ENCODE measurements at places on chromosomes 12 and 14. TPM values are rescaled to one million over a fixed set of nuclear protein-coding genes. Genes with fewer than 3 reads are reported as not detected.

DNA sequence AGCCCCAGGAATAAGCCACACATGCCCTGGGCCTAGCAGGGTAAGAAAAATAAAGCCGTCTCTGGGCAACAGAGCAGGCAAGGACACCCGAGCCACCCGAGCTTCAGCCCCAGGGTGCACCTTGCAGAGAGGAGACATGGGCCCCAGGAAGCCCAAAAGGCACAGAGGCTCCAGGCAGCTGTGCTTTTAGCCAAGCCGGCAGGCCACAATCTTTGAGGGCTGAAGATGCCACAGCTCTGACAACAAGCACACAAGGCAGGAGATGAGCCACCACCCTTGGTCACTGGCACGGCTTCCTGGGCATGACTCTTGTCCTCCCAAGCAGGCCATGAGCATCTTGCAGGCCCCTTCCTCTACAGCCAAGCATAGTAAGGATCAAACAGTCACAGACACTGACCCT, 86.3 kb downstream of the ITPK1 start:
- ATAC-seq = no peak
- no peak overlapping the region for H3K27ac ChIP-seq
- H3K36me3 ChIP-seq = no peaks in the 10 kb centered on the region
- peaks cover 19% of the 10 kb centered on the region for H3K4me1 ChIP-seq
- no peak overlapping the region for H3K4me3 ChIP-seq

Gene TEAD4
- 3.1 TPM for total RNA-seq

Gene SLC22A17
- 3.0 TPM for total RNA-seq

DNA sequence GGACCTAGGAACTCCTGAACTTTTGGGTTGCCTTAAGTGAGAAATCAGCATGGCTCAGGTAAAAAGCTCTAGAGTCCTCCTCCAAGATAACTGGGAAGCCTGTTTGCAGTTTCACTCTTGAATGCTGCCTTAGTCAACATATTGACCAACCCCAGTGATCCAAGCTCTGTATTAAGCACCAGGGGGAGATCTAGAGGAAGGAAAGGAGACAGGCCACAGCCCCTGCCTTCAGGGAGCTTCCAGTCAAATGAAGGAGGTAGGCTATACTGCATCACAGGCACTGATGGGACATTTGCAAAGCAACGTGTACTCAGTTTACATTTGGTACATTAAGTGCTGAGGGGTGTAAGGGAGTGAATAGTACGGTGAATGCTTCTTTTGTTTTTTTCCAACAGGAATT, 1.2 kb upstream of the CSAD start:
- peak overlapping the region; percentile 95 for H3K4me3 ChIP-seq
- ATAC-seq = no peak
- peaks cover 31% of the 10 kb centered on the region for H3K4me1 ChIP-seq
- H3K36me3 ChIP-seq = peaks cover 64% of the 10 kb centered on the region

GRCh38 chr14:71113376-71113775, 206.1 kb downstream of the PCNX1 start:
- H3K27me3 ChIP-seq = no peaks in the 10 kb centered on the region
- peaks cover 1% of the 10 kb centered on the region for H3K4me1 ChIP-seq
- no peak for ATAC-seq

- H3K4me1 ChIP-seq = peaks cover 24% of the 10 kb centered on the region
- peak overlapping the region; percentile 66 for H3K27ac ChIP-seq
- H3K4me3 ChIP-seq = no peak overlapping the region
- ATAC-seq = no peak
- no peaks in the 10 kb centered on the region for H3K27me3 ChIP-seq
- peaks cover 52% of the 10 kb centered on the region for H3K36me3 ChIP-seq
Observed at GRCh38 chr12:95239216-95239615, 21.6 kb downstream of the VEZT start.

Gene TARBP2
- total RNA-seq = 21.7 TPM

GRCh38 chr14:78737601-78738000, 567.4 kb downstream of the NRXN3 start:
- no peak for ATAC-seq
- no peak overlapping the region for H3K4me3 ChIP-seq
- H3K27me3 ChIP-seq = peaks cover 4% of the 10 kb centered on the region

GRCh38 chr14:37553935-37554550, 41.0 kb downstream of the FOXA1 start:
- H3K36me3 ChIP-seq = no peaks in the 10 kb centered on the region
- H3K27ac ChIP-seq = no peak overlapping the region
- no peaks in the 10 kb centered on the region for H3K27me3 ChIP-seq
- H3K4me1 ChIP-seq = no peaks in the 10 kb centered on the region
- no peak overlapping the region for H3K4me3 ChIP-seq
- no peak for ATAC-seq

Gene DCN
- not detected for total RNA-seq

DNA sequence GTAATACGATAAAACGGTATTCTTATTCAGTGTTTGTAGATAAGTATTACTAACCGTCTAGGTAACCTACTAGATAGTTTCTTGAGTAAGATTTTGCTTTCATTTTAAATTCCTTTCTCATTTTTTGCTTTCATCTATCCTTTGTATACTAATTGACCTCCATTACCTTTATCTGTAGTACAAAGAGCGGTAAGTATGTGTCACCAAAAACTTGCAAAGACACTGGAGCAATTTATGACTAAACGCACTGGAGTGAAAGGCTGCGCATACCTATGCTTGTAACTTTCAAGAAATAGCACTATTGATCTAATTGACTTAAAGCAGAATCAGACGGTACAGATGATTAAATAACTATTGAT, 1.7 kb downstream of the ARHGAP5 start:
- ATAC-seq = peak; percentile 74
- H3K4me1 ChIP-seq = peaks cover 38% of the 10 kb centered on the region
- H3K4me3 ChIP-seq = peak overlapping the region; percentile 92

Data from activated T-helper 17 cell treated with anti-CD3 and anti-CD28 coated beads, Interleukin-2, amount 50 U/mL, for 72 hours (primary cell).